ENCODE measurements at places on chromosomes 1 and 21.

- no peak for DNase-seq
Measured at GRCh38 chr1:47223921-47224675, 7.9 kb downstream of the TAL1 start.

- DNase-seq, result no peak
Measured at GRCh38 chr1:162336621-162337285, 39.9 kb downstream of the SPATA46 start.

DNA sequence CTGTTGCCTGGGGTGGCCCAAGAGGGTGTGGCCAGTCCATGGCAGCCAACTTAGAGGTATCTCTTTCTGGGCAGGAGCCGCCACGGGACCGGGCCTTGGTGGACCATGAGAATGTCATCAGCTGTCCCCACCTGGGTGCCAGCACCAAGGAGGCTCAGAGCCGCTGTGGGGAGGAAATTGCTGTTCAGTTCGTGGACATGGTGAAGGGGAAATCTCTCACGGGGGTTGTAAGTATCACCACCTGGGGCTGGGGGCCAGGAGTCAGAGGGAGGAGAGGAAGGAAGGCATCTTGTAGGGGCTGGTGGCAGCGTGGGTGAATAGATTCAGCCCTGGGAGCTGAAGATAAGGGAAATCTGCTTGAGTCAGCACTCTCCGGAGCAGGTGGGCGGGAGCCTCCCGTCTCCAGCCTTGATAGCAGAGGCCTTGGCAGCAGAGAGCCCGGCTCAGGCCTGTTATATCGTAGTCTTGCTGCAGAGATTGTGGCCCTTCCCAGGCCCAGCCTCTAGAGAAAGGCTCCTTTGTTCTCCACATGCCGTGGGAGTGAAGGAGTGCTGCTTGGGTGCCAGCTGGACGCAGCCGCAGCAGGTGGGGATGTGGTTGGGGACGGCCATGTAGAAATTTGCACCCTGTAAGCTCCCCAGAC is 25.4 kb downstream of the PHGDH start:
- DNase-seq, result peak; percentile 53

- DNase-seq, result no peak
Measured at GRCh38 chr1:112975336-112975735, 19.3 kb upstream of the SLC16A1 start.

- no peak for DNase-seq
Measured at GRCh38 chr1:114135786-114136185, 17.9 kb downstream of the SYT6 start.

- DNase-seq, result no peak
Measured at GRCh38 chr1:23810818-23811540, 10.4 kb upstream of the GALE start.

DNA sequence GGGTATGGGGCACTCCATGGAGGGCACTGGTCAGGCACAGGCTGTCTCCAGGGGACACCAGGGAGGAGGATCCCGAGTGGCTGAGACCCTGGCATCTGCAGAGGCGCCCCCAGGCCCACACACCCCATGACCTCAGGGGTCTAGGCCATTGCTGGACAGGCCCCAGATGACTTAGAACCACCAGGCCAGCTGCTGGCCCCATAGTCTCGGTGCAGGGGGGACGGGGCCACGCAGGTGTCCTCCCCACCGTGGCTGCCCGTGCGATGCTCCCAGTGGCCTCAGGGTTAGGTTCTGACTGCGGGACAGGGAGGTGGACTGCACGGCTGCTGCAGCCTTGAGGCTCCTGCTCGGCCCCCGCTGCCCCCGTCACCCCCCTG is 44.0 kb downstream of the MORN1 start:
- DNase-seq, result no peak

DNA sequence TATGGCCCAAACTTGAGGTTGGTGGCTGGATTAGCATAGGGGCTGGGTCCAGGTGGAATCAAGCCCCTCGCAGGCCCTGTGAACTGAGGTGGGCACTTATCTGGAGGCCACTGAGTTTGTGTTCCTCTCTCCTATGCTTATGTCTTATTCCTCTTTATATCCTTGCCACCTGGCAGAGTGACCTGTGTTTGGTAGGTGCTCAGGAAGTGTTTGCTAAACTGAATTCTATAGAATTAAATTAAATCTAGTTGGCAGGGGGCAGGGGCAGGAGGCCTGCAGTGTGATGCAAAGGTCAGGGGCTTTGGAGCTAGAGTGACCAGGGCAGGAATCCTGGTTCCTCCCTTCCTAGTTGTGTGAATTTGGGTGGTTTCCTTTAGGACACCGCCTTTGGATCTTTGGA is 1.1 kb upstream of the TMEM9 start:
- DNase-seq, result peak; percentile 21

DNA sequence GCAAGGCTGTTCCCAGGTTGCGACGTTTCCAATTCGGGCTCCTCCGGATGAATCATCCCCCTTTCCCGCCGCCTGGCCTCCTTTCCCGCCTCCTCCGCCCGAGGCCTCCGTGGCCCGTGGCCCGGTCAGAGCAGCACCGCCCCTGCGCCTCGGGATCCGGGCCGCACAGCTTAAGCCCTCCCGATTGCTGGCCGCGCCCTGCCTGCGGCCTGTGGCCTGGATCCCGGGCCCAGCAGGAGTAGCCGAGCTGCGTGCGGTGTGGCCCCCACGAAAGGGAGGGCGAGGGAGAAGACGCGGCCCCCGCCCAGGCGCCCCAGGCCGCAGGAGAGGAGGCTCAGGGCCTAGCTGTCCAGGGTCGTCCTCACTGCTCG is 1.0 kb downstream of the TMEM200B start:
- peak; percentile 82 for DNase-seq

Data from posterior cingulate gyrus (tissue), 11 donors.